Breast epithelium (tissue), 4 donors: ENCODE measurements at places on chromosomes 2 and 18. TPM values are rescaled to one million over a fixed set of nuclear protein-coding genes. Genes with fewer than 3 reads are reported as not detected.
A peak's percentile ranks its signal among the peaks of the same experiment; 100 is the strongest.

GRCh38 chr2:130251535-130251872 is 53.3 kb upstream of the TUBA3E start:
- DNase-seq, result no peak

GRCh38 chr2:103002954-103003353 is 241.1 kb downstream of the TMEM182 start:
- DNase-seq, result no peak

The SCTR gene
- total RNA-seq, result not detected

DNA sequence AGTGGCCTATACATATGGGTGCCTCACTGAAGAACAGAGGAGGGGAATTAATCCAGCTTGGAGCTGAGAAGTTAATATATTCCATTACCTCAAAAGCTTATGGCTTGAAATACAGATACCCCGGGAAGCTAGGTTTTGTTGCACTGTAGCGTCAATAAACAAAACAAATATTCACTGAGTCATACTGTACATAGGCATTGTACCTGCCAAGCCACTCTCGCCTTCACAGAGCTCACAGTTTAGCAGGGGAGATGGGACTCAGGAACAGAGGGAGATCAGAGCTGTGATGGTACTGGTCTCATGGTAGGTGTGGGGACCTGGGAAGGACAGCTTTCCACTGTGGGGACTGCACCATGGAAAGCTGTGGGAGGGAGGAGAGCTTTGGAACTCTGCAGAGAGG is 111.2 kb upstream of the ST6GAL2 start:
- DNase-seq, result no peak

The IFIH1 gene
- 9.6 TPM for total RNA-seq

DNA sequence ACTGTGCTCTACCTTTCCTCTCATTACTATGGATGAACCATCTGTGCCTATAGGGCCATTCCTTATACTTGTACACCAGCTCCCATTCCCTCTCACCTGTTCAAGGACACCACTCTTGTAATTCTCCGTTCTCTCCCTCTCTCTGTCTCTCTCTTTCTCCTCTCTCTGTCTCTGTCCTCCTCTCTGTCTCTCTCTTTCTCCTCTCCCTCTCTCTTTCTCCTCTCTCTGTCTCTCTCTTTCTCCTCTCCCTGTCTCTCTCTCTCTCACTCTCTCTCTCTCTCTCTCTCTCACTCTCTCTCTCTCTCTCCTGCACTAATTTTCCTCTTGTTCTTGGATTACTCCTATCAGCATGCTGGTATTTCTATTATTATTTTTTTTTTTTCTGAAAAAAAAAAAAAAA is 78.9 kb upstream of the RMDN2 start:
- no peak for DNase-seq

DNA sequence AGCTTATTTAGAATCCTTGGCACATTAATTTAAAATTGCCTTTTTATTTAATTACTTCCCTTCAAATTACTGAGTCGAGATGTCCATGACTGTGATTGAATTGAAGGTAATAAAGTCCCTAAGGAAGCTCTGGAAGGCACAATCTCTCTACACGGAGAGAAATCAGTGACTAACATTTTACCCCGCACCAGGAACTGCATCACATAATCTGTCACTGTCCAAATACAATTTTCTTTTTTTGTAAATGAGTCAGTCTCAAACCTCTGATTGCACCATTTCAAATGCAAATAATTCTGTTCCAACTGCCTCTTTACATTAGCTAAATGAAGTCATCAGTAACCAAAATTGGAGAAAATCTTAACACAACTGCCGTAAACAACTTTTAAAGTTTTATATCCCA is 311.9 kb downstream of the CCDC178 start:
- DNase-seq, result no peak

DNA sequence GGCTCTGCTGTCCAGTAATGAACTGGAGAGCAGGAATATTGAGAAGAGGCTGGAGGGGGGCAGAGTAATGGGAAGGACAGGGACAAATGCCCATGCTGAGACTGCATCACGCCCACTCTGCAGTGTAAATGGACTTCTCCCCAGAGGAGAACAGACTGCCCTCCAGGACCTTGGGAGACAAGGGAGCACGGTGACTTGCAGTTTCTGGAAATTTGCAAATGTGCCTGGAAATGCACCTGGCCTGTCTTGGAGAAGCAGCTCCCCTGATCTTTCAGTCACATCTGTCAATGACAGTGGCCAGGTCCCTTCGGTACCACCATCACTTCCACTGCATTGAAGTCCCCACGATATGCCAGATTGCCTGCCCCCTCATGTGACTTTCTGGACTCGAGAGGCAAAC is 178.7 kb upstream of the SH3BP4 start:
- no peak for DNase-seq

The POTEI gene
- total RNA-seq, result 0.98 TPM

- no peak for DNase-seq
These were observed 97.0 kb upstream of the MC4R start for GRCh38 chr18:60469387-60470100.

The TUBA3E gene
- not detected for total RNA-seq

DNA sequence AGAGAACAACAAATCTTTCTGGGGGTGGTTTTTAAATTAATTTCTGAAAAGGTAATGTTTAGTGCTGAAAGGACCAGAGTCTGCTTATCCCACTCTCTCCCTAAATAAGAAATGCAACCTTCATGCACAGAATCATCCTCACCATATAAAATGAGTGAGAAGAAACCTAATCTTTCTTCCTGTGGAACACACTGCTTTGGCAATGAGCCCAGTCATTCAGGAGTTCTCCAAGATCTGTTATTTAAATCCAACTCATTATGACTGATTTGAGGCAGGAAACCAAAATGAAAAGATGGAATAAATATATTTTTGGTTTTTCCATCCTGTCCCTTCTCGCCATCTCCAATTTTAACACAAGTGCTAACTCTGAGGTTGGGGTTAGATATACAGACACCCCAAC is 228.3 kb downstream of the SRBD1 start:
- no peak for DNase-seq

The GREB1L gene
- total RNA-seq, result 75.7 TPM

The AQP12A gene
- total RNA-seq, result not detected

GRCh38 chr18:1048032-1048431 is 143.4 kb downstream of the ADCYAP1 start:
- DNase-seq, result no peak

The MYOM1 gene
- 6.9 TPM for total RNA-seq

- DNase-seq, result no peak
These were observed 218.3 kb upstream of the FBXO11 start for GRCh38 chr2:48124592-48124991.

The ZSWIM2 gene
- total RNA-seq, result not detected

DNA sequence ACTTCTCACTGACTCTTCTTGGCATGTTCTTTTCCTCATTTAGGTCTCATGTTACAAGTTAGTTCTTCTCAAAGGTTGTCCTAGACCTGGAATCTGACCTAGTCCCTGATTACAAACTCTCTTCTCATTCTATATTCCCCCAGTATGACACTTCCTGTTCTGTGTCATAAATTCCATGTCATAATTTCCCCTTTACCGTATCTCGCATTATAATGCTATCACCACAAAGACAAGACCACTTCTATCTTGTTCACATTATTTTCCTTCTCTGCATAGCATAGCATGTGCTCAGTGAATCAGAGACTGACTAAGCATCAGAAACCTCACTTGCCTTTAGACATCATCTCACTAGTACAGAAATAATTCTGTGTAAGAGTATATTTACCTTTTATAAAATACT is 63.6 kb upstream of the CAVIN2 start:
- no peak for DNase-seq

GRCh38 chr18:10410472-10411308 is 43.7 kb upstream of the APCDD1 start:
- DNase-seq, result no peak

DNA sequence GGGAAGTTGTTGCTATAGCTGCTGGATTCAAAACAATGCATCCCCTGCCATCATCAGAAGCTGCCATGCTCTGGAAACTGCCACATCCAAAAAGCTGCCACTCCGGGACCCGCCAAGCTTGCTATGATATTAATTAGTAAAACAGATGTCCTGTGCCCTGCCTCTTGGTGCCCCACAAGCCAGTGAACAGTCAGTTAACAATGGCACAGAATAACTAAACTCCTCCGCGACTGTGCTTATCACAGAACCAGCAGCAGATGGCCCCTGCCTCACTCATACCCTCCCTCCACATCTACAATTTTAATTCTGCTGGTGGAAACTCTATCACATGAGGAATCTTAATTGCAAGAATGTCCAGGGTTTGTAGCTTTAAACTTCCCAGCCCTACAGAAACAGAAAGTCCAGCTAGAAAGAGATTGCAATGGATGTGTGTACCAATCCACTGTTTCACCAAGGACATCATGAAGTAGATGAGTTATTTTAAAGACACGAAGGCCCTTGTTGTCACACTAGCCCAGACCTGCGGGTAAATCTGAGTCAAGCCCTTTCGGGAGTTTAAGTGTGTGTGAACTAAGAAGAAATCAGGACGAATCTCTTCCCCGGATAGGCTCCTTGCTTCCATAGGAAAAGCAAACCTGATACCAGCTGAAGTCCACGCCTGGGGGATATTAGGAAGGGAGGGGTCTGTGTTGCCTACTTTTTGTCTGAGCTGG is 7.4 kb upstream of the ACYP2 start:
- DNase-seq, result no peak

- no peak for DNase-seq
These were observed 1.4 kb downstream of the PSD4 start for GRCh38 chr2:113175042-113175628.

The MPV17 gene
- total RNA-seq, result 95.1 TPM

DNA sequence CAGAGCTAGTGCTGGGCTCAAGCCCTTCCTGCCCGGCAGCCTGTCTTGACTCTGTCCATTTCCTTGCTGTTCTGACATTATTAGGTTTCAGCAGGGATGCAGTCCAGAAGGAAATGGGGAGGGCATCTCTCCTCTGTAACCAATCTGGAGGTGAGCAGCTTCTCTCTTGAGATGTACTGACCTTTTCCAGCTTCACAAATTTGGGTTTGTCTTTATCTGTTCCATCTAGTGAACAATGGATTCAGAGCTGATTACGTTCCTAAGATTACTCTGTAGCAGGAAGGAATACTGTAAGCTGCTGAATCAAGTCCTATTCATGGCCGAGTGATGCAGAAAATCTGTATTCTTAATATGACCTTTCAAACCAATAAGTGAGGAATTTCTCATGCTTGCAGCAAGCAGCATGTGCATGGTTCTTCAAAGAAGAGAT is 11.0 kb downstream of the PLA2R1 start:
- no peak for DNase-seq

- no peak for DNase-seq
These were observed 54.6 kb upstream of the RASGRP3 start for GRCh38 chr2:33421820-33422219.

The REG1A gene
- not detected for total RNA-seq

GRCh38 chr2:6977113-6977741 is 60.0 kb downstream of the RNF144A start:
- peak; percentile 28 for DNase-seq

DNA sequence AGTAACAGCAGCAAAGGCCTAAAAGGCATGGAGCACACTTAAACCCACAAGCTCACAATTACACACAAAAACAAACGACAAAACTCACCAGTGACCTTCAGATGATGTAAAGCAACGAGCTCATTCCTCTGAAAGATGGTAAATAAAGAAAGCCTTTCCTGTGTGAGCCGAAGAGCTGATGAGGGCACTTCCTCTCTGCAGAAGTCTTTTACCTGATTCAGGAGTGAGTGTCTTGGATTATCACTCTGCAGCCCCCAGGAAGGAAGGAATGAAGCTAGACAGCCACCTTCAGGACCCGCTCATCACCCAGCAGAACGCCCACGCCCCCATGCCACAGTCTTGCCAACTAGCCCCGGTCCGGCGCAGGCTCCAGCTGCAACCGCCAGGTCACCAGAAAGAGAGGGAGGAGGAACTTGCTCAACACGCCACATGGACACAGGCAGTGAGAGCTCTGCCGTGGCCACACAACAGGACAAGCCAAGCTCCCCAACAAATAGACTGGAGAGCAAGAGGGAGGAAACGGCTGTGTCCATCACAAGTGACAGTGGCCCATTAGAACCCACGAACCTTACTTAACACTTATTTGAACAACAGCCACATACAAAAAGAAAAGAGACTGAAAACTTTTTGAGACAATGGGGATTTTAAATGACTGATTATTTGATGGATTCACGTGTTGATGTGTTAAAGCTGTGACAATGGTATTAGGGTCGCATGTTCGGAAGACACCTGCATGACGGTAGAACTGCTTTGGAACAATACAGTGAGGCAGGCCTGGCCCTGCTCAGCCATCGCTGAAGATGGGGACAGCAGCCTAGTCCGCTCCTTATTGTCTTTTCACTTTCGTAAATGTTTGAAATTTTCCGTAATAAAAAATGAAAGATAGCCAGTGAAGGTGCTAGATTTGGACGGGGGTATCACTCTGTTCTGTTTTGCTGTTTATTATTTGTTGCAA is 127.3 kb downstream of the HDAC4 start:
- DNase-seq, result no peak

The G6PC2 gene
- not detected for total RNA-seq

The STRADB gene
- total RNA-seq, result 27.7 TPM

The RAPGEF4 gene
- total RNA-seq, result 7.7 TPM

DNA sequence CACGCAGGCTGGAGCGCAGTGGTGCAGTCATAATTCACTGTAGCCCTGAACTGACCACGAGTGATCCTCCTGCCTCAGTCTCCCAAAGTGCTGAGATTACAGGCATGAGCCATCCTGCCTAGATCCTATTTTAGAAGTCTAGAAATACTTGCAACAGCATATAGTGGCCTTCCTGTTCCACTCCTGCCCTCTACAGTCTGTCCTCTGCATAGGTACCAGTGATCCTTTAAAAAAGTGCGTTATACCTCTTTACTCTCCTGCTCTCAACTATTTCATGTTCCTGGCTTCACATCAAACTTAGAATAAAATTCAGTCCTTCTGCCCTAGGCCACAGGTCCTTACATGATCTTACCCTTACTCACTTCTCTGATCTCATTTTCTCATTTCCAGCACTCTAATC is 6.0 kb downstream of the COMMD1 start:
- no peak for DNase-seq

GRCh38 chr18:59898609-59899297 is 1.0 kb upstream of the PMAIP1 start:
- no peak for DNase-seq

The IGFBP5 gene
- total RNA-seq, result 161 TPM

The TMEM163 gene
- total RNA-seq, result 1.5 TPM
